Body of pancreas (tissue), 4 donors: ENCODE measurements at places on chromosomes 16 and 17.
A peak's percentile ranks its signal among the peaks of the same experiment; 100 is the strongest.

DNA sequence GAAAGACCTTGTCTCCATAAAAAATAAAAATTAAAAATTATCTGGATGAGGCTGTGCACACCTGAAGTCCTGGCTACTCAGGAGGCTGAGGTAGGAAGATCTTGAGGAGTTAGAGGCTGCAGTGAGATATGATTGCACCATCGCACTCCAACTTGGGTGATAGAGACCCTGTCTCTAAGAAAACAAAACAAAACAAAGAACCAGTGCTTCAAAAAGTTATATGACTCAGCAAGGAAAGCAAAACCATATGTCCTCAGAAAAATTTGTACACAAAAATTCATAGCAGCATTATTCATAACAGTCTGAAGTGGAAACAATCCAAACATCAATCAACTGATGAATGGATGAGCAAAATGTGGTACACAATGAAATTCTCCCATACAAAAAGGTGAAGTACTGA, 48.9 kb downstream of the SLFN5 start:
- H3K4me3 ChIP-seq: no peak overlapping the region
- H3K4me1 ChIP-seq: no peaks in the 10 kb centered on the region
- H3K27me3 ChIP-seq: no peaks in the 10 kb centered on the region
- no peak for DNase-seq

DNA sequence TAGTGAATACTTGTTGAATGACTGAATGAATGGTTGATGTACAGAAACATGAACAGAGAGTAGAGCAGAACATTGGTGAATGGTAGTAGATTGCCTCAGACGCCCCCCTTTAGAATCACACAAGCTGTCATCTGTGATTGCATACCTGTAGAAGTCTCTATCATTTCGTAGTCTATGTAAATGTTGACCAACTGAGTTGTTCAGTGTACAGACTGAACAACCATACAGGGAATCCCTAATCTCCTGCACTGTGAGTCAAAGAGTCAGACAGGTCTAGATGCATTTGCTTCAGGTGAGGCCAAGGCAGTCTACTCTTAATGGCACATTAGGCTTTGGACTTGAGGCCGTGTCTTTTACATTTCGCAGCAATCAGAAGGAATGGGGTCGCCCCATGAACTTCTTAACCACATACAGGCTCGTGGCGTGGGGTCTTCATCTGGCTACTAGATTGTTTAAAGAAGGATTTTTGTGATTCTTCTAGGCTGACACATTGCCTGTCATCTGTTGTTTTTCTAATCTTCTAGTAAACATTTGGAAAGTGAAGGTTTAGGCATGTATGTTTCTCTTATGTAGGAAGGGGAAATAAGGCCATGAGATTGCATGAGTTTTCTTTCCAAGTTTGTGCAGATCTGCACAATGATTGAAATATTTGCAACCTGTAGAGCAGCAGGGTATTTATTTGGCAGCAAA, 157.4 kb downstream of the WWOX start:
- H3K27ac ChIP-seq: no peak overlapping the region
- H3K4me3 ChIP-seq: no peak overlapping the region
- DNase-seq: no peak

GRCh38 chr16:79537584-79537983, 63.0 kb downstream of the MAF start:
- H3K27ac ChIP-seq: no peak overlapping the region
- H3K4me3 ChIP-seq: no peak overlapping the region
- DNase-seq: no peak
- H3K27me3 ChIP-seq: no peaks in the 10 kb centered on the region

- H3K27me3 ChIP-seq: no peaks in the 10 kb centered on the region
- no peak overlapping the region for H3K27ac ChIP-seq
- no peak overlapping the region for H3K4me3 ChIP-seq
- H3K4me1 ChIP-seq: no peaks in the 10 kb centered on the region
- DNase-seq: no peak
- no peaks in the 10 kb centered on the region for H3K36me3 ChIP-seq
Measured at GRCh38 chr17:62676952-62677596, 49.6 kb downstream of the MRC2 start.

- H3K27me3 ChIP-seq: no peaks in the 10 kb centered on the region
- no peak for DNase-seq
- H3K4me1 ChIP-seq: no peaks in the 10 kb centered on the region
- H3K27ac ChIP-seq: peak overlapping the region; percentile 30
- no peaks in the 10 kb centered on the region for H3K36me3 ChIP-seq
Measured at GRCh38 chr16:81612351-81613163, 166.5 kb upstream of the PLCG2 start.

- H3K4me3 ChIP-seq: no peak overlapping the region
- DNase-seq: no peak
- H3K4me1 ChIP-seq: no peaks in the 10 kb centered on the region
- no peaks in the 10 kb centered on the region for H3K27me3 ChIP-seq
- no peak overlapping the region for H3K27ac ChIP-seq
- H3K36me3 ChIP-seq: no peaks in the 10 kb centered on the region
Measured at GRCh38 chr17:56274491-56274890, 121.2 kb downstream of the ANKFN1 start.

DNA sequence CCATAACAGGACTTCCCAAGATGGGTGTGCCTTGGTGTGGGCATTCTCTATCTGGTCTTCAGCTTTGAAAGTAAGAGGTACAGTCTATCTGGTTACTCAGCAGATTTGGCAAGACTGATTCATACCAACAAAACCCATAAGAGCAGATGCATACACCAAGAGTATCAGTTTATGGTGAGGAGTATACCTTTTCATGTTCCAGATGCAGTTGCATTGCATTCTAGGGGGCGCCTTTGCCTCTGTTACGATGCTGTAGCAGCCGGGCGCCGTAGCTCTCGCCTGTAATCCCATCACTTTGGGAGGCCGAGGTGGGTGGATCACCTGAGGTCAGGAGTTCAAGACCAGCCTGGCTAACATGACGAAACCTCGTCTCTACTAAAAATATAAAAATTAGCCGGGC, 31.1 kb upstream of the CARMIL2 start:
- peaks cover 17% of the 10 kb centered on the region for H3K36me3 ChIP-seq
- peak; percentile 16 for DNase-seq
- H3K27ac ChIP-seq: no peak overlapping the region

DNA sequence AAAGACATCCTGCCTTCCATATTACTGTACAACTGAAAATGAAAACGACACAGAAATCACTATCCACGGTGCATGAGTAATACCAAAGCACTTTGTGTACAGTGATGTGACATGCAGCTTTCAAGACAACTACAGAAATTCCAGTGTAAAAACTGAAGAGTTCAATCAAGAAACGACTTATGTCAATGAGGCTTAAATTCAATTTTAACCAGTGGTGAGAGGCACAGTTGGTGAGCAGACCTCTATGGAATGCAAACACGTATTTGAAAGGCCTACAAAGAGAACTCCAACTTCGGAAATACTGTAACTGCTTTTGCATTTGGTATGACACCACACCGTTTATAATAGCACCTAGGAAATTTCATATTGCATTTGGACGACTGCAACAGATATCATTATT, 87.6 kb downstream of the USP31 start:
- no peaks in the 10 kb centered on the region for H3K4me1 ChIP-seq
- H3K36me3 ChIP-seq: no peaks in the 10 kb centered on the region
- DNase-seq: no peak
- H3K27me3 ChIP-seq: no peaks in the 10 kb centered on the region

DNA sequence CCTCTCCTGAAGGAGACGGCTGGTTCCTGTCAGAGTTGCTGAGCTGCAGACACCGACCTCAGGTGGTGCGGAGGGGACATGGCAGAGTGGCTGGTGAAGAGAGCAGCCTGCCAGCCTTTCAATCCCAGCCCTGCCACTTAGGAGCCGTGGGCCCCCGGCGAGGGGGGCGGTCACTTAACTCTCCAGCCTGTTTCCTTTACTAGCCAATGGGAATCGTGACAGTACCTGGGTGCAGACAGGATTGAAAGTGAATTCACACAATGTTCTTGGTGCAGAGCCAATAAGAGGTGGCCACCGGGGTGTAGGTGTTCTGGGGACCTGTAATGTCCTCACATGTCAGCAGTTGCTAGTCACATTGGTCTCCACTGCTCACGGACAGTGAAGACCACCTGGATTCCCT, 13.5 kb downstream of the ACE start:
- no peak overlapping the region for H3K27ac ChIP-seq
- DNase-seq: no peak
- no peaks in the 10 kb centered on the region for H3K36me3 ChIP-seq
- H3K27me3 ChIP-seq: no peaks in the 10 kb centered on the region
- no peak overlapping the region for H3K4me3 ChIP-seq
- peaks cover 5% of the 10 kb centered on the region for H3K4me1 ChIP-seq

DNA sequence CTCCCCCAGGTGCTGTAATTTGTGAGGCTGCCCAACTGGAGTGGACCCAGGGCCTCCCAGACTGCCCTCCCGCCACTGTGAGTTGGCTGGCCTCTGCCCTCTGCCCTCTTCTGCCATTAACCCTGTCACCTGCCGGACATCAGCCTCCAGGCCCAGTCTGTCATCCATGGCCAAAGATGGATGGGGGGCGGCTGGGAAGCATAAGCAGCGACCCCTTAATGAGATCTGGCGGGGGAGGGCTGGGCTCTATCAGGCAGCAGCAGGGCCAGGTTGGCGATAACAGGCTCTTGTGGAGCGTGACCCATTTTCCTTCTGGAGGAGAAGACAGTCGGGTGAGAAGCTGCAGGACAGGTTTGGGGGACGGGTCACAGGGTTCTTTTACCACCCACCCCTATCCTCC, 25.3 kb downstream of the CDK5RAP3 start:
- no peak overlapping the region for H3K27ac ChIP-seq
- H3K4me1 ChIP-seq: peaks cover 27% of the 10 kb centered on the region
- no peak for DNase-seq
- no peak overlapping the region for H3K4me3 ChIP-seq

GRCh38 chr16:49661465-49662187, 194.3 kb downstream of the ZNF423 start:
- H3K4me3 ChIP-seq: no peak overlapping the region
- no peaks in the 10 kb centered on the region for H3K36me3 ChIP-seq
- H3K27ac ChIP-seq: no peak overlapping the region
- no peak for DNase-seq
- no peaks in the 10 kb centered on the region for H3K27me3 ChIP-seq
- no peaks in the 10 kb centered on the region for H3K4me1 ChIP-seq

DNA sequence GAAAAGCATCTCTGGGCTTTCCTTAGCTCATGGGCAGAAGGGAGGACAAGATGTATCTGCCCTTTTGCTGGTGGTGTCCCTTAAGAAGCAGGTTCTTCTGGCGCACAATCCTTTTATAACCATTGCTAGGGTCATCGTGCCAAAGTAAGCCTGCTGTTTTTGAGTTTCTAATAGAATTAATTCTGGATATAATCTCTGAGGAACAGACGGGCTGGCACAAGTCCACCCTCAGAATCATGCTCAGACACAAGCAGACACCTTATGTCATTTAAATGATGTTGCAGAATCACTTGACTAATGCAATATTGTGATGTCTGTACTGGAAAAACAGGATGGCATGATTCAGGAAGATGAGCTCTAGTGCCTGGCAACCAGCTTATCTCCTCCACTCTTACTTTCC, 18.8 kb upstream of the MMD start:
- H3K36me3 ChIP-seq: no peaks in the 10 kb centered on the region
- no peaks in the 10 kb centered on the region for H3K27me3 ChIP-seq
- H3K4me1 ChIP-seq: no peaks in the 10 kb centered on the region
- DNase-seq: no peak
- H3K4me3 ChIP-seq: no peak overlapping the region

DNA sequence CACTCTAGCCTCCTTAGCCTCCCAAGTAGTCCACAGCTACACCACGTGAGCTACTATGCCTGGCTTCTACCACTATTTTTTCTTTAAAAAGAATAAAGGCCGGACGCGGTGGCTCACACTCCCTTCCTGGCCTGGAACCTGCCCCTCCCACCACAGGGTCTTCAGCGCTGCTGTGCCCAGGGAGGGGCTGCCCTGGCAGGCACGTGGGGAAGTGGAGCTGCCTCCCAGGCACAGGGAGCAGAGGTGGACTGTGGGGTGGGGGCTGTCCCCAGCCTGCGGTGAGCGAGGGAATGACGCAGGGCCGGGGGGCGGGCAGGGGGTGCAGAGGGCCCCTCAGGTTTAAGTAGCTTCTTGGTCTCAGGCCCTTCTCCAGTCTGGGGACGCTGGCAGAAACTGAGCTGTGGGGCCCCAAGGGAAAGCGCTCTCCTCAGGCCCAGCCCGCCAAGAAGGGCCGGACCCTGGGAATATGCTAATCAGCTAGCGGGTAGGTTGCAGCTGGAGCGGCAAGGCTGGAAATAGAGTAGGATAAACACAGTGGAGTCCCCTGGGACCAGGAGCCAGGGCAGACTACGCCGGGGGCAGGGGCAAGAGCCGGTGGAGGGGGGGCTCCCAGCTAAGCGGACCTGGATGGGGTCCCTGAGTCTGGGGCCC, 46.8 kb downstream of the TIMM22 start:
- H3K4me1 ChIP-seq: peaks cover 10% of the 10 kb centered on the region
- no peak overlapping the region for H3K4me3 ChIP-seq
- no peak for DNase-seq
- no peaks in the 10 kb centered on the region for H3K36me3 ChIP-seq
- H3K27me3 ChIP-seq: no peaks in the 10 kb centered on the region

DNA sequence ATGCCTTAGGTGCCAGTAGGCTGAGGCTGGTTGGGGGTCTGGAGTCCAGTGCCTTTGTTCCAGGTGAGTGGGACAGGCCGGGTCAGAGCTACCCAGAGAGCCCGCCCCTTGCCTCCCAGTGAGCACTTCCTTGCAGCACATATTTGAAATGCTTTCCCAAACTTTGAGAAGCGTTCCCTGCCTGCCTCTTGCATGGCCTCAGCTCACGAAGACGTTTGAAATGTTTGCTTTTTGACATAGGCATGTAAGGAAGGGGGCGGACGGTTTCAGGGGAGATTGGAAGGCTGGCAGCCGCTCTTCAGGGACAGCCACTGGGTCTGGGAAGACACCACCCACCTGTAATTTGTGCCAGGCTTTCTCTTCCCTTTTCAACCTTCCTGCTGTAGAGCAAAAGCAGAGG, 5.1 kb upstream of the FOXL1 start:
- H3K27me3 ChIP-seq: no peaks in the 10 kb centered on the region
- no peak overlapping the region for H3K4me3 ChIP-seq
- no peaks in the 10 kb centered on the region for H3K36me3 ChIP-seq
- peaks cover 14% of the 10 kb centered on the region for H3K4me1 ChIP-seq

DNA sequence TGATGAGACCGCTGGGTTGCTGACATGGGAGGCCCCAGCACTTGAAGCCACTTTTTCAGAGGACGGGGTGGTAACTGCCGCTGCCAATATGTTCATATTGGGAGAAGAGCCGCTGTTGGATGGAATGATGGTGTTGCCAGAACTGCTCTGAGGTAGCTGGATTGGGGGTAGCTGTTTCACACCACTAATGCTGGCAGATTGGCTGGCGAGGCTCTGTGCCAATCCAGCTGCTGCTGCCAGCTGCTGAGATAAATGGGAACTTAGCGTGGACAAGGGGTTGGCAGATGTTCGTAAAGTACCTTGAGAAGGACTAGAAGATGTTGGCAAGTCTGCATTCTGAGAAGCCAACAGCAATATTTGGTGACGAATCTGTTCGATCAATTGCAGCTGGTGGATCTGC, 10.0 kb downstream of the SALL1 start:
- no peaks in the 10 kb centered on the region for H3K27me3 ChIP-seq
- DNase-seq: no peak
- no peak overlapping the region for H3K27ac ChIP-seq
- H3K36me3 ChIP-seq: no peaks in the 10 kb centered on the region

DNA sequence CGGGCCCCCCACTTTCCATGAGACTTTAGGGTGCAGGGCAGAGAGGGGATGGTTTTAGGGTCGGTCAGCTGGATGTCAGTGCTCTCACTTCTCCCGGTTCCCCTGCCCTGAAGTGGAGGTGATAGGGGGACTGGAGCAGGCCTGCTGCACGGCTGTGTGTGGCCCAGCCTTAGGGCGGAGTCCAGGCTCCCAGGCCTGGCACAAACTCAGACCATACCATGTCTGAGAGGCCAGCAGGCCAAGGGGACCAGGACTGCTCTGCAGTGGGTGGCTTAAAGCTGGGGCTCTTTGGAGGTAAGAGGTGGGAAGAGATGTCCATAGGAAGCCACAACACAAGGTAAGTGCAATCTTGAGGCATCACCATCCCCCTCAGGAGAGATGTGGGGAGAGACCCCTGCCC, 8.3 kb downstream of the TFAP4 start:
- no peak overlapping the region for H3K4me3 ChIP-seq
- no peak overlapping the region for H3K27ac ChIP-seq
- H3K36me3 ChIP-seq: peaks cover 6% of the 10 kb centered on the region
